ENCODE measurements at places on chromosomes 7 and 10.

- DNase-seq = no peak
Observed at GRCh38 chr7:152602962-152603361, 73.0 kb downstream of the XRCC2 start.

DNA sequence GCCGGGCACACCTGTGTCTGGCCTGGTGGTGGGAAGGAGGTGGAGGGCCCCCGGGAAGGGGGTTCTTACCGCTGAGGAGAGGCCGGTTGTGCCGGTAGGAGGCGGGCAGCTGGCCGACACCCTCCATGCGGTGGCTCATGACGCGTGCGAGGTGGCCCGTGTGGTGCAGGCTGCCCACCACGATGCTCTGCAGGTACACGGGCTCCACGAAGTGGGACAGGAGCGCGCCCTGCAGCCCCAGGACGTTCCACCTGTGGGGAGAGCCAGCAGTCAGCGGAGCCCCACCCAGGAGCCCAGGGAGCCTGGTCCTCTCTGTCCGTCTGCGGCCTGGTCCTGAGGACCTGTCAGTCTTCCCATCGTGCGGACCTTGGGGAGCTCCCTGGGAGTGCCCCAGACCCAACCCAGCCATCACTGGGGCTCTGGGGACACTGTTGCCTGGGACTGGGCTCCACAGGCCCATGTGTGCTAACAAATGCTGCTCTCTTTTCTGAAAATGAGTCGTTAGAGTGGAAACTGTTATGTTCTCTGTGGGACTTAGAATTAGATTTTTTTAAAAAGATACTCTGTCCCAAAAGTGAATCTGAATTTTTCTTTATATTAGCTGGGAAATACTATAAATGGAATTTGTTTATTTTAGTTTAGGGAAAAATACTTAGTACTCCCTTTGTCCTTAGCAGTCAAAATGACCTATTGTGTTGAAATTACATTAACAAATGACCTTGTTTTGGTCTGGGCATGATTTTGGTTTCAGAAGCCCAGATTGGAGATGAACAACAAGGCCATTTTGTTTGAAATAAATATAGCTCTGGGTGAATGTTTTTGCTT is 143.9 kb downstream of the WDR37 start:
- DNase-seq = no peak

GRCh38 chr10:48838834-48839233 is 100.8 kb downstream of the LRRC18 start:
- no peak for DNase-seq

- no peak for DNase-seq
Observed at GRCh38 chr10:132939957-132940790, 2.2 kb downstream of the CFAP46 start.

DNA sequence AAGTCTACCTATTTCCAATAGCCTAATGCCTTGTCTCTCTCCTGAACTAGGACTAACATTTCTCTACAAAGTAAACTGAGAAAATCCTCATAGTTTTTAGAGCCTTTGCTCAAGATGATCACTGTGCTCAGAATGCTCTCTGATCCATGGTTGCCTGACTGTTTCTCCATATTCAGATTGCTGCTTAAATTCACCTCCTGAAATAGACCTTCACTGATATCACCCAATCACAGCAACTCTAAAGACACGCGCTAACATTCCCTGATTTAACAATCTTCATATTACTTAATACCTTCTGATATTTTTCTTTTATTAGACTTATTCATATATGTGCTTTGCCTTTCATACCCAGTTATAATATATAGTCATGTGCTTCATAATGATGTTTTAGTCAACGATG is 148.9 kb upstream of the SP4 start:
- no peak for DNase-seq

GRCh38 chr7:38927751-38928150 is 18.8 kb upstream of the VPS41 start:
- no peak for DNase-seq

DNA sequence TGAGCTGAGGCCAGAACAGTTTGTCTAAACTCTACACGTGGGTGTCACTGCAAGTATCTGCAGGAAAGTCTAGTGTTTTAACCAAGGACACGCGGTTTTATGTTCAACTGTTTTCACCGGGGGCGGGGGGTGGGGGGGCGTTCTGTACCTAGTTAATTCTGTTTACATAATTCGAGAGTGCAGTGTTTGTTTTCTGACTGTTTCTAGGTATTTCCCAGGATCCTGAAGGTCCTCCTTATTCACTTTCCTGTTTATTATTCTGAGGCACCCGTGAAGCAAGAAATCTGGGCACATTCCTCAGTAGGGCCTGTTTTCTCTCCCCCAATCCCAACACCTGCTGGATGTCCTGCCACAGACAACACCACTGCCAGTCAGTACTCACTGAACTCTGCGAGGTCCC is 7.6 kb downstream of the LOXL4 start:
- no peak for DNase-seq

- no peak for DNase-seq
Observed at GRCh38 chr10:48684792-48685623, at the start of gene WDFY4. WDFY4 (plus strand) TSS chr10:48684873; CDS start chr10:48709733, 24,860 bp downstream.

- DNase-seq = no peak
Observed at GRCh38 chr7:143496263-143496662, 18.6 kb downstream of the TAS2R41 start.

DNA sequence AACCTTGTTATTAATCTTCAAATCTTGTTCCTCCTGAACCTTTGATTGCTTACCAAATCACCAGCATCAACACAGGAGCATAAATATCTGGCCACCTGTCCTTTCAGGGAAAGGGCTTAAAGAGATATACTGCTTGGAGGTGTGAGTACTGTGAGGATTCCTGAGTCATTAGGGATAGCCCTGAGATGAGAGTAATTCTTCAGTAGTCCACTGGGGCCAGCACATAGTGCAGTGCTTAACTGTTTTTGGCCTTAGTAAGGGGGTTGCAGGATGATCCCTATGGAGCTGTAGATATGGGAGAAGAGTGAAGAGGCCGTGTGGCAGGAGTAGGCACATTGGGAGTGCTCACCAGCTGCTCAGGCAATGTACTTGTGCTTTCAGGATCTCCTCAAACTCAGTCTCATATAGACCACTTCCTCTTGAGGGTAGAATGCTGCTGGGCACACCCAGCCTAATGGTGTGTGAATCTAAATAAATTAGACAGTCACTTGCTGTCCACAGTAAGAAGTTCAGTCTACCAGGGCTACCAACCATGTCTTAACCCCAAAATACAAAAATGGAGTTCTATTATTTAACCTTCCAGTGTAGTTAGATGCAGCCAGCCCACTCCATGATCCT is 26.5 kb upstream of the GPR141 start:
- no peak for DNase-seq

DNA sequence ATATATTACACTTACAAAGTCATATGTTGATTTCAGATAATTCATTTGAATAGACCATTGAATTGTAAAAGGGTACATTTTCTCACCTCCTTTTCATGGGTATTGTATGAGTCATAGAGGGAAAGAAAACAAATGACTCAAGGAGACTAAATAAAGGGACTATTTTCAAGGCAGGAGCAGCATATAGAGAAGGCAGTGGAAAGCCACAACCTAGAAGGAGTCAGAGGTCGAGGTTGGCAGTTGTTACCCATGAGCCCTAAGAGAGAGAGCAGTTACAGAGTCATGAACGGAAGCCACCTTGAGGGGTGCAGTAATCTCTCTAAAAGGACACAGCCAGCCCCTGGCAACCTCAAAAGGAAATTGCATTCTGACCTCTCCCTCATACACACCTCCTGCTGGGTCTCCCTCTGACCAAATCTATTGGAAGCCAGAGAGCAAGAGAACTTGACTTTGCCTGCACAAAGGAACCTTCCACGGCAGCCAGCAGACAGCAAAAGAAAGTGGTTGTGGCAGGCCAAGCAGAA is 137.9 kb downstream of the GRM8 start:
- DNase-seq = no peak
